Thoracic aorta (tissue), 2 donors: ENCODE measurements at places on chromosomes 1 and 21.

GRCh38 chr1:222167111-222167510 lies 380.8 kb downstream of the HHIPL2 start:
- no peak for DNase-seq

GRCh38 chr1:10540277-10541005 lies 65.7 kb downstream of the PEX14 start:
- DNase-seq, result no peak

- no peak for DNase-seq
These were observed 8.6 kb downstream of the ZNF496 start for GRCh38 chr1:247322849-247323586.

DNA sequence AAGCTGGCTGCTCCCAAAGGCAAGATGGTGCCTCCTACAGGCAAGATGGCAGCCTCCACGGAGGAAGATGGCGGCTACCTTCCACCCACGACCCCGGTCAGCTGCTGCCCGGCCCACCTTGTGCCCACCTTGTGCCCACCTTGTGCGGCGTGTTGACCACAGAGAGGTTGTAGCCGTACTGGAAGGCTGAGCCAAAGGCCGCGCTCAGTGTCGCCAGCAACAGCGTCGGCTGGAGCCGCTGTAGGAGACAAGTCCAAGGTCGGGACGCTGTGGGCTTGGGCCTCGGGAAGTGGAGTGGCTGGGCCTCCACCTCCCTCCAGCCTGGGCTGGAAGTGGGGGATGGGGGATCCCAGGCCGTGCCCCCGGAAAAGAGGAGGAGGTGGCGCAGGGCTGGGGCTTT lies 1.4 kb downstream of the SLC2A7 start:
- DNase-seq, result no peak

DNA sequence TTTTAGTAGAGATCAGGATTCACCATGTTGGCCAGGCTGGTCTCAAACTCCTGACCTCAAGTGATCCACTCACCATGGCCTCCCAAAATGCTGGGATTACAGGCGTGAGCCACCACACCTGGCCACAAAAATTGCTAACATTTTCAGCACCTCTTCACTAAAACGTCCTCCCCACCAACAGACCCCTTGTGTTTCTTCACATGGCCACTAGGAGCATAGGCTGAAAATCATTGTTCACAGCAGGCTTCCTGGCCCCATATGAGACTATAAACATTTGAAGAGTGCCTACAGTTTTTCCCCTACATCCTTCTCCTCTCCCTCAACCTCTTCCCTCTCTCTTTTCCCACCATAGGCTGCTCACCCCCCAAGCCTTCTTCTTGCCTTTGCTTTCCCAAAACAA lies 28.0 kb upstream of the SFPQ start:
- no peak for DNase-seq

DNA sequence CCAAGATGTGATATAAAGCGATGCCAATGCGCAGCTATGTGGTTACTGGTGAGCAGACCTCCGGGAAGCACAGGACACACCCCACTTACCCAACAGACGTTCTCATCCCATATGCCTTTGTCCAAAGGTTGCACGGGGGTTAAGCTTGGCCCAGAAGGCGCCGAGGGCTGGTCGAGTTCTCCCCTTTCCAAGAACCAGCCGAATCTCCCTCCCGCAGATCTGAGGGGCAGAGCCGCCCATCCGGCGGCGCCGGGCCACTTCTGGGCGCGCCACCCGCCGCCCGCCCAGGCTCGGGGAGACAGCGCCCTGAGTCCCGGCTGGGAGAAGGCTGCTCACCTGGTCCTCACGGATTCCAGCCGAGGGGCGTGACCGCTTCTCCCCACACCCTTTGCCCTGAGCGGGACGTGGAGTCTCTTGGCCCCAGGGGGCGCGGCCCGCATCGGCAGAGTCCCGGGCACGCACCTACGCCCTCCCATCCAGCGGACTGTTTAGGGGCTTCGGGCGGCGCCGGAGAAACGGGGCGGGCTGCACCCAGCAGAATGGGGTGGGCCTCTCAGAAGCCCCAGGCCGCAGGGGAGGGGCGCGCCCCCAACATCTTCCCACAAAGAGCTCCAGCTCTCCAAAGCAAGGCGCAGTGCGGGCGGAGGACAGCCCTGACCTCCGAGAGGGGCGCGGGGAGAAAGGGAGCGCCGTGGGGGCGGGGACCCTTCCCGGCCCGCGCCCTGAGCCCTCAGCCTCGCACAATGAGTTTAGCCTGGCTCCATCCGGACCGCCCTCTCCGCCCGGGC lies 615 bp downstream of the GPR161 start:
- DNase-seq, result no peak

DNA sequence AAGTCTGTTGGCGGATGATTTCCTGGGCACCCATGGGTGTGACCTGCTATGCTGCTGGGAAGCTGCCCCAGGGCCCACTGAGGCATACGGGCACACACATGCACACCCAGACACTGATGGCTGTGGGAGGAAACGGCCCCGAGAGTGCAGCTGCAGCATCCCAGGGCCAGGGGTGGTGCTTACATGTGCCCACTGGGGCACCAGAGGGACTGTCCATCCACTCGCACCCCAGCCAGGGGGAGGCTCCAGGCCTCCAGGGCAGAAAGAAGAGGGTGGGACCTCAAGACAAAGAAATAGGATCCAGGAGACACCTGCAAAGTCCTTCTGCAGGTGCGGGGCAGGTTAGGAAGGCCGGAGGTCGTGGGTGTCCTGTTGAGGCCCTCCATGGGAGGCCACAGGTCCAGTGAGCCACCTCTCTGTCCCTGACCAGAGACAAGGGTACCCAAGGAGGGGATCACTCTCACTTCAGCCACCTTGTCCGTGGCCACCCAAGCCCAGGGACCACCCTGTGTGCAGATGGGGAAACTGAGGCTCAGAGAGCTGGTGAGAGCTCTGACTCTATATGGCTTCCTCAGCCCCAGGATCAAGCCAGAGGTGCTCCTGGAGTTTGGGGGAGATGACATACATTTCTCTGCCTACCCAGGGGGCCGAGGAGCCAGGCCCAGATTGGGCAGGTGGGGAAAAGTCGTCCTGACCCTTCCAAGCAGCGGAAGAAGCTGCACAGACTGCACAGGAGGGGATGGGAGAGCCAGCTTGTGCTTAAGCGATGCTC lies 57.1 kb downstream of the WNT9A start:
- DNase-seq, result no peak

DNA sequence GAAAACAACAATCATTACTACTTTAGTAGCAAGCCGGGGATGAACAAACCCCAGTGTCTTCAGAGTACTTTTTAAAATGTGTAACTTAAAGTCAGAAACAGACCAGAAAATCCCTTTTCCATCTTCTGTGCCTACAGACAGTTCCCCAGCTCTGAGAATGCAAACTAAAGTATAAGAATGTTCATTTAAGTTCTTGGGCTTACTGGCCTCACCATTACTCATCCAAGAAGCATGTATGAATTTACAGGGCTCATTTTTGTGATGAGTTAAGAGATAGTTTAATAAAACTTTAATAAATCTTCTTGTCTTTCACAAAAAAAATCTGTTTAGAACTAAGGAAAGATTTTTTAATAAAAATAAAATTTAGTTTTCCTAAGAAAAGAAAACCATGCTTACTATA lies 4.6 kb downstream of the LPGAT1 start:
- no peak for DNase-seq

- no peak for DNase-seq
These were observed 39.4 kb downstream of the IGFN1 start for GRCh38 chr1:201229771-201230635.

- DNase-seq, result no peak
These were observed 65.6 kb upstream of the ETS2 start for GRCh38 chr21:38740090-38740489.

DNA sequence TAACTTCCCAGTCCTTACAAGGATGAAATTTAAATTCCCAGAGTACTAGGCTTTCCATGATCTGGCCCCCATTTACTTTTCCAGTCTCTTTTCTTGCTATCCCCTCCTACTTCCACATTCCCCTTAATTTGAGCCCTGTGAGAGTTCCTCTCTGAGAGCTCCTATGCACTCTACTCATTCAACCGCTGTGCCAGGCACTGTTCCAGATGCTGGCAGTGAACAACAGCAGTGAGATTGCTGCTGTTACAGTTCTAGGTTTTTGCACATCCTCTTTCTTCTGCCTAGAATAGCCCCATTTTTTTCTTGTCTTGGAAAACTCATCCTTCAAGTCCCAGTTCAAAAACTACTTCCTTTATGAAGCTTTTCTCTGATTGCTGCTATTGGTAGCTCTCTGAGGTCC lies 18.8 kb downstream of the ATF6 start:
- DNase-seq, result no peak

- no peak for DNase-seq
These were observed 35.5 kb downstream of the RCAN1 start for GRCh38 chr21:34579411-34579810.

- no peak for DNase-seq
These were observed 37.8 kb downstream of the LPAR3 start for GRCh38 chr1:84855168-84855567.

GRCh38 chr21:25750085-25750484 lies 15.3 kb downstream of the GABPA start:
- DNase-seq, result no peak

GRCh38 chr21:36688324-36688723 lies 10.6 kb upstream of the SIM2 start:
- DNase-seq, result no peak

DNA sequence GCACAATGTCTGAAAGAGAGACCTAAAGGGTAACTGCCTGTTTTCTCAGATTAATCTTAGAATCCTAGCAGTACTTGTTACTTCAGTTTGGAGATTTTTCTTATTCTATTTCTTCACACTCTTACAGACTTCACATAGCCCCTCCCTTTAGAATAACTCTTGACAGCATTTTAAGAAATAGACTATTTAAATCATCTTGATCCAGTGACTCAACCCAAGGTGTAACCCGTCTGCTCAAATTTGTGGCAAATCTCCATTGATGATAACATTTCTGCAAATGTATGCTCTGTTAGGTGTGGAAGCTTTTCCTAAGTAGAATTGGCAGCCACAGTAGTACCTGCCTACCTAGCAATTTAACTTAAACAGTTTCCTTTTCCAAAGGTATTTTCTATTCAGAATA lies 391.2 kb downstream of the DISC1 start:
- no peak for DNase-seq

DNA sequence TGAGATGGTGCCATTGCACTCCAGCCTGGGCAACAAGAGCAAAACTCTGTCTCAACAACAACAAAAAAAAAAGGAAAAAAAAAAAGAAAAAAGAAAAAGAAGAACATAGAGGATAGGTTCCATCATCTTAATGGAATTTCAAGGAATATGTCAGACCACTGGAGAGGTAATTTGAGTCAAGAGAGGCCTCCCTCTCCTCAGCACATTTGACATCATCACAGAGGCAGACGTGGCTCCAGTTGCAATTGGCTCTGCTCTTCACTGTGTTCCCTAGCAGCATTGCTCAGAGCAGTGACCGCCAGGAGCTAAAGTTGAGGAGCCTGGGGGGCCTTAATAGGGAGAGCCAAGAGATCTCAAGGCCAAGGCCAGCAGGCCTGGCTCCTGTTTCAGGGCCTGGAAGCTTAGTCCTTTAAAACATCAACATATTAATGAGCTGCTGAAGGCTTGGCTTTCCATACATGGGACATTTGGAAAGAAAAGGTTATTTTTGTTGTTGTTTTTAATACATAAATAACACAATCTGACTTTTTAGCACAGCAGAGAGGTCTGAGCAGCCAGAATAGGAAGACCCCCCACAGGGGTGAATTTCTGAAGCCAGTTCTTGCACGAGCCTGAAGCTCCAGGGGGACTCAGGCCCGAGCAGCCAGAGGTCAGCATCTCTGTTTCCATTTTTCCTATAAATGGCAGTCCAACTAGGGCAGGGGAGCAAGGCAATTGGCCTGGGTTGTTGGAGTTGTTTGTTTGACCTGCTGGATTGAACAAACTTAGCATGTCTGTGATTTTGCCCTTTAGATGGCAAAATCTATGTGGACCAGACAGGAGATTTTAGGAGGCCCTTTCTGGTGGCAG lies 118.3 kb upstream of the FGGY start:
- DNase-seq, result no peak

GRCh38 chr1:84402060-84402459 lies 3.8 kb downstream of the DNASE2B start:
- no peak for DNase-seq

GRCh38 chr1:14538335-14538734 lies 60.1 kb upstream of the KAZN start:
- DNase-seq, result no peak

DNA sequence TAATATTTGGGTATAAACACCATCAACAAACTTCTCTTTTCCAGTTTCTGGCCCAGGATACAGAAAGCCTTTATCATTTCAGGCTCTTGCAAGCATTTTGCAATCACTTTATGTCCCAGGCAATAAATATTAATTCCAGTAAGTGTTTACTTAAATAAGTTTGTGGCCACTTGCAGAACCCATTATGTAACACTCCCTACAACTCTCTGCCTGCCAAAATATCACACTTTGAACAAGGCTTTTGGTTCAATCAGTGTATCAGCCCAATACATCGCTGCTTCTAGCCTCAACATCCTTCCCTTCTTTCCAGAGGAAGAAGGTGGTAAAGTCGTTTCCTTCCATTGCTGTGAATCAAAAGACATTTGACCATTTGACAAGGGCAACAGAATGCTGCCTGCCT lies 203.0 kb upstream of the USP25 start:
- DNase-seq, result no peak

DNA sequence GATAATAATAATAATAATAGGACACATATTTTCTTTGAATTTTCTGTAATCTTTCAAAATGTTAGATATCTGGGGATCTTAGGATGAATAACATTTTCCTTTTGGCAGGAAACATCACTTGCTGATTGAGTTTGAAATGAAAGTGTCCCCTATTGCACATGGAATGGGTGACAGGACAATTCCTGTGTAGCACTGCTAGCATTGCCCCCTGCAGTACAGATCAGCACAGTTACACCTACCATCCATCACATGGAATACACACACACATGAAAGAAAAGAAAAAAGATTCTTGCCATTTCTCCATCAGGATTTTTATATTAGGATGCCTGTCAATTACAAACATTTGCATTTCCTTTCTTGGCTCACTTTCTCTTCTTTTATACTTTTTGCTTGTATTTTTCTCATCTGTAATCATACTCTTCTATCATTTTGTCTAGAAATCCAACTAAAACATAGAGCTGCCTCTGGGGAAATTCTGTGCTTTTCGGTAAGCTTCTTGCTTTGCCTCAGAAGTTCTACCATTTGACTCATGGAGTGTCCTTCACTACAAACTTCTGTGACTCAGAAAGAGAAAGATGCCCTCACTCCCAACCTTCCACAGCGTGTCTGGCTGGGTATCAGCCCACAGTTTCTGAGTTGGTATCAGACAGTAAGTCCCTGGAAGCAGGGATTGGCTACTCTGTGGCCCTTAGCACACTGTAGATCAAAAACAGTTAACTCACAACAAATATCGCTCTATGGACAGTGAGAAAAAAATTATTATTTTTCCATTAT lies 641.2 kb downstream of the PTPRC start:
- no peak for DNase-seq

GRCh38 chr1:44111861-44112260 lies 6.8 kb upstream of the KLF17 start:
- no peak for DNase-seq

DNA sequence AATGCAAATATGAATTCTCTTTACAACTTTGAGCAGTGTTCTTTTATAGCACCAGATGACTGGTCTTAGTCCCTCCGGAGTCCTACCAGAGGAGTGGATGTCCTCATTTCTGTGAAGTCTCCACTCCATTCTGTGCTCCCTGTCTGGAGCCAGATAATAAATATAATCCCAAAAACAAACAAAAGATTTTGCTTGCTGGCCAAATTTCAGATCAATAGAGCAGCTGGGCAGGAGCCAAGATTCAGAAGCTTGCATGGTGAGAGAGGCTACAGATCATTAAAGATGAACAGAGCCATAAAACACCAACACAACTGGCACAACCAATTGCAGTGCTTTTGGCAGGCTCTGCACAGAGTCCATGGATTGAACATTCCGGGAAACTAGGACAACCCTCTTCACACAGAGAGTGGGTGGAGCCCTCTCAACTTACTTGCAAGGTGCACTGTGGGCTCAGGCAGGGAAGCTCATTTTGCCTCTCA lies 231.5 kb upstream of the SNX7 start:
- no peak for DNase-seq
